ENCODE measurements at places on chromosomes 5 and 9. TPM values are rescaled to one million over a fixed set of nuclear protein-coding genes. Genes with fewer than 3 reads are reported as not detected.

FGD3 gene
- polyA plus RNA-seq: 1.7 TPM

- H3K4me1 ChIP-seq: no peaks in the 10 kb centered on the region
- no peak for DNase-seq
- no peaks in the 10 kb centered on the region for H3K36me3 ChIP-seq
- no peak overlapping the region for H3K27ac ChIP-seq
- no peak overlapping the region for H3K4me3 ChIP-seq
- H3K27me3 ChIP-seq: no peaks in the 10 kb centered on the region
Measured at GRCh38 chr9:87263291-87263690, 234.4 kb upstream of the DAPK1 start.

- no peak overlapping the region for H3K4me3 ChIP-seq
- H3K27me3 ChIP-seq: no peaks in the 10 kb centered on the region
- H3K4me1 ChIP-seq: no peaks in the 10 kb centered on the region
- H3K36me3 ChIP-seq: no peaks in the 10 kb centered on the region
- H3K27ac ChIP-seq: no peak overlapping the region
- no peak for DNase-seq
Measured at GRCh38 chr5:158751961-158752655, 347.6 kb downstream of the EBF1 start.

SRA1 gene
- polyA plus RNA-seq: 51.0 TPM

CEL gene
- 1.4 TPM for polyA plus RNA-seq

DNA sequence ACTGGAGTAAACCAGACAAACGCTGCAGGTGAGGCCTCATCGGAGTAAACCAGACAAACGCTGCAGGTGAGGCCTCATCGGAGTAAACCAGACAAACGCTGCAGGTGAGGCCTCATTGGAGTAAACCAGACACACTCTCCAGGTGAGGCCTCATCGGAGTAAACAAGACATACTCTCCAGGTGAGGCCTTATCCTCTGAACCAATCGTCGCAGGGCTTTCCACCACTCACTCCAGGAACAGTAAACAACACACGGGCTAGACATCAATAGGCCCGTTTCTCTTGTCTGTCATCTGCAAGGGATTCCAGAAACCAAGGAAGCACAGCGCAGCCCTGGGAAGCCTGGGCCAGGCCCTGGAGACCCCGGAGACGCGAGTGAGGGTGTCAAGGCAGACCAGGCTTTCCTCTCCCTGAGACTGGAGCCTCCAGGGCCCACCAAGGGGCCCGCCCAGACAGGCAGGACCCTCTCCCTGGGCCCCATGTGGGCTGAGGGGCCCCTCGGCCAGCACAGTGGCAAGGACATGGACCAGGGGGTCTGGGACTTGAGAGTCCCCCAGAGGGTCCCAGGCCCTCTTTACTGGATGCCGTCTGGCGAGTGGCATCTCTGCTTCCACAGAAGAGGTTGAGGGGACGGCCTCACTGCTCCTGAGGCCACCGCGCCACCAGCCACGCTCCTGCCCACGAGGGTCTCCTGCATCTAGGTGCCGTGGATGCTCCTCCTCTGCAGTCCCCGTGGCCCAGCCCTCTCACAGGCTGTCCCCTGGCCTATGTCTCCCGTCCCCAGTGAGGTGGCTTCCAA lies 26.4 kb upstream of the NSMF start:
- DNase-seq: no peak
- no peak overlapping the region for H3K4me3 ChIP-seq
- H3K36me3 ChIP-seq: peaks cover 12% of the 10 kb centered on the region
- peaks cover 10% of the 10 kb centered on the region for H3K4me1 ChIP-seq
- H3K27ac ChIP-seq: no peak overlapping the region
- H3K27me3 ChIP-seq: no peaks in the 10 kb centered on the region

DNA sequence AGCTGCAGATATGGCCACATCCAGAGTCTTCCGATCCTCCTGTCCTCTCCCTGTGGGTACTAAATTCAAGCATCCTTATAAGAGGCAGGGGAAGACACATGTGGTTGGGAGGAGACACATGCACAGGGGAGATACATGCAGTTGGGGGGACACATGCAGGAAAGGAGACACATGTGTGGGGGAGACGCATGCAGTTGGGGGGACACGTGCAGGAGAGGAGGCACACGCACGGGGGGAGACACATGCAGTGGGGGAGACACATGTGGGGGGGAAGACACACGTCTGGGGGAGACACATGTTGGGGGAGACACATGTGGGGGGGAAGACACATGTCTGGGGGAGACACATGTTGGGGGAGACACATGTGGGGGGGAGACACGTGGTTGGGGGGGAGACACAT lies 21.2 kb upstream of the OLFM1 start:
- no peaks in the 10 kb centered on the region for H3K27me3 ChIP-seq
- H3K36me3 ChIP-seq: no peaks in the 10 kb centered on the region
- H3K27ac ChIP-seq: no peak overlapping the region
- H3K4me3 ChIP-seq: no peak overlapping the region

GRCh38 chr9:98034593-98035546 lies 21.7 kb upstream of the NANS start:
- no peaks in the 10 kb centered on the region for H3K4me1 ChIP-seq
- no peak overlapping the region for H3K27ac ChIP-seq
- DNase-seq: peak; percentile 93
- peaks cover 2% of the 10 kb centered on the region for H3K27me3 ChIP-seq

DNA sequence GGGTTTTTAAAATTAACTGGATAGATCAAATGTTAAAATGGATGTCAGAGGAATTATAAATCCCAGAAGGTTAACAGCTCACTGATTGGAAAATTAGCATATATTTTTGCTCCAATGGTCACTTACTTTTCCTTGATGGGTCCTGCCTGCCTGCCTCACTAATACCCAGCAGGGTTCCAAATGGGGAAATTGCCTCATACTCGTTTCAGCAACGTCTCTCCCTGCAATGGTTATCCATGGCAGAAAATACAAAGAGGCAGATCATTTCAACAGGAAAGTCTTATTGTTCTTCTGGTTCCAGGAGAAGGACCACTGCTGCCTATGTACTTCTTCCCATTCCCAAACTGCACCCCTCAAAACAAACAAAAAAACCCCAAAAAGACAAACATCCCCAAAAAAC lies 71.3 kb downstream of the ERP44 start:
- no peaks in the 10 kb centered on the region for H3K36me3 ChIP-seq
- no peak overlapping the region for H3K27ac ChIP-seq
- H3K4me1 ChIP-seq: peaks cover 22% of the 10 kb centered on the region

DNA sequence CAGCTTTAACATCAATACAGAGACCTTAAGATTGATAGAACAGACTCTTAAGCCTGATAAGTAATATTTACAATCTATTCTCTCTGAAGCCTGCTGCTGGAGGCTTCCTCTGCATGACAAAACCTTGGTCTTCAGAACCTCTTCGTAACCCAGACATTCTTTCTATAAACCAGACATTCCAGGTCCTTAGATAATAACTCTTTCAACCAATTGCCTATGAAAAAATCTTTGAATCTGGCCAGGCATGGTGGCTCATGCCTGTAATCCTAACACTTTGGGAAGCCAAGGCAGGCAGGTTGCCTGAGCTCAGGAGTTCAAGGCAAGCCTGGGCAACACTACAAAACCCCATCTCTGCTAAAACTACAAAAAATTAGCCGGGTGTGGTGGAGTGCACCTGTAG lies 327.8 kb downstream of the ENC1 start:
- no peak overlapping the region for H3K4me3 ChIP-seq
- H3K27me3 ChIP-seq: no peaks in the 10 kb centered on the region
- no peak for DNase-seq
- H3K36me3 ChIP-seq: no peaks in the 10 kb centered on the region
- no peak overlapping the region for H3K27ac ChIP-seq

GRCh38 chr9:8781458-8781857 lies 981.9 kb upstream of the DMAC1 start:
- no peak overlapping the region for H3K27ac ChIP-seq
- H3K36me3 ChIP-seq: no peaks in the 10 kb centered on the region
- H3K27me3 ChIP-seq: no peaks in the 10 kb centered on the region
- H3K4me3 ChIP-seq: no peak overlapping the region

DNA sequence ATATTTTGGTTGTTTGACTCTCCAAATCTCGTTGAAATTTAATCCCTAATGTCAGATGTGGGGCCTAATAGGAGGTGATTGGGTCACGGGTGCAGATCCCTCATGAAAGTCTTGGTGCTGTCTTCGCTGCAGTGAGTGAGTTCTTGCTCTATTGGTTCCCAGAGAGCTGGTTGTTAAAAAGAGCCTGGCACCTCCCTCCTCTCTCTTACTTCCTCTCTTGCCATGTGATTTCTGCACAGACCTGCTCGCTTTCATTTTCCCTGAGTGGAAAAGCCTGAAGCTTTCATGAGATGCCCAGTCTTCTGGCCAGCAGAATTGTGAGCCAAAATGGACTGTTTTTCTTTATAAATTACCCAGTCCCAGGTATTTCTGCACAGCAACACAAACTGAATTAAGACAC lies 221.6 kb downstream of the MAT2B start:
- H3K27me3 ChIP-seq: no peaks in the 10 kb centered on the region
- H3K27ac ChIP-seq: no peak overlapping the region
- H3K36me3 ChIP-seq: no peaks in the 10 kb centered on the region
- DNase-seq: no peak
- no peaks in the 10 kb centered on the region for H3K4me1 ChIP-seq

- no peak overlapping the region for H3K27ac ChIP-seq
- peak; percentile 21 for DNase-seq
- no peaks in the 10 kb centered on the region for H3K27me3 ChIP-seq
- H3K4me3 ChIP-seq: no peak overlapping the region
- no peaks in the 10 kb centered on the region for H3K36me3 ChIP-seq
Measured at GRCh38 chr9:105264380-105264779, 19.9 kb downstream of the SLC44A1 start.

- no peak overlapping the region for H3K4me3 ChIP-seq
- H3K27ac ChIP-seq: no peak overlapping the region
- no peaks in the 10 kb centered on the region for H3K36me3 ChIP-seq
- H3K27me3 ChIP-seq: no peaks in the 10 kb centered on the region
- no peaks in the 10 kb centered on the region for H3K4me1 ChIP-seq
Measured at GRCh38 chr5:29897916-29898315, 1295.6 kb upstream of the CDH6 start.

COL15A1 gene
- 10.7 TPM for polyA plus RNA-seq

- H3K4me1 ChIP-seq: peaks cover 54% of the 10 kb centered on the region
- H3K27ac ChIP-seq: no peak overlapping the region
- H3K27me3 ChIP-seq: no peaks in the 10 kb centered on the region
- no peak overlapping the region for H3K4me3 ChIP-seq
- peaks cover 59% of the 10 kb centered on the region for H3K36me3 ChIP-seq
Measured at GRCh38 chr9:133352635-133353340, 3.5 kb downstream of the SURF1 start.

DNA sequence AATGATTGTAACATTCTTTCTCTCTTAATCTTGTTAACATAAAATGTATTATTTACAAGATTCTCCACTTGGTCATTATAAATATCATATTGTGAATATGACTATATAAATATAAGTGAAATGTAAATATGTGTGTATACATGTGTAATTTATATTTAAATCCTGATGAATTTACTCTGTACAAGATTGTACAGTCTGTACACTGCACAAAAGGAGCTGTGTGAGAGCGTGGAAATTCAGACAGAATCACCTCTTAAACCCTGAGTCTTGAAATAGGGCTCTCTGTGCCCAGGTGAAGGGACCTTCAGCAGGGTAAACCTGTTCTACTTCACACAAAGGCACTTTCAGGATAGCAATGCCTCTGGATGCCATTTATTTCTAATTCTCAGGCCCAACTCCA lies 456.0 kb downstream of the SEMA5A start:
- no peaks in the 10 kb centered on the region for H3K27me3 ChIP-seq
- no peak overlapping the region for H3K27ac ChIP-seq
- DNase-seq: no peak
- no peaks in the 10 kb centered on the region for H3K4me1 ChIP-seq
- H3K36me3 ChIP-seq: no peaks in the 10 kb centered on the region

GRCh38 chr5:124908581-124909451 lies 162.4 kb upstream of the ZNF608 start:
- peak; percentile 52 for DNase-seq
- H3K36me3 ChIP-seq: no peaks in the 10 kb centered on the region
- peaks cover 53% of the 10 kb centered on the region for H3K4me1 ChIP-seq
- no peak overlapping the region for H3K4me3 ChIP-seq

CNTNAP3 gene
- 0.25 TPM for polyA plus RNA-seq

DNA sequence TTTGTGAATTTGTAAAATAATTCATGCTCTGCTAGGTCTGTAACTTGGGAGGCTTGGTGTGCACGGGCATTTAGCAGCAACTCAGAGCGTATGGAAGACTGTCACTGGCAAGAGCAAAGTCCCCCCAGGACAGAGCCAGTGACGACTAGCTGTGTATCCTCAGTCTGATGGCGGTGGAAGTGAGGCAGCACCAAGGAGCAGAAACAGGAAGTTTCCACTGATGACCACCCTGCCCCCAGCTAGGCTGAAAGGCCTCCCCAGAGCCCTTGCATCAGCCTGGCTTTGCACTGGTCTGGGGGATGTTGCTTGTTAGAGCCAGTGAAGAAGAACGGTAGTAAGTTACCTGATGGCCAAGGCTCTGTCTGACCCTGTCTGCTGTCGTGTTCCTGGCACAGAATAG lies 66.8 kb upstream of the ABL1 start:
- H3K36me3 ChIP-seq: no peaks in the 10 kb centered on the region
- no peak overlapping the region for H3K4me3 ChIP-seq
- H3K4me1 ChIP-seq: peaks cover 7% of the 10 kb centered on the region
- peak; percentile 44 for DNase-seq

DNA sequence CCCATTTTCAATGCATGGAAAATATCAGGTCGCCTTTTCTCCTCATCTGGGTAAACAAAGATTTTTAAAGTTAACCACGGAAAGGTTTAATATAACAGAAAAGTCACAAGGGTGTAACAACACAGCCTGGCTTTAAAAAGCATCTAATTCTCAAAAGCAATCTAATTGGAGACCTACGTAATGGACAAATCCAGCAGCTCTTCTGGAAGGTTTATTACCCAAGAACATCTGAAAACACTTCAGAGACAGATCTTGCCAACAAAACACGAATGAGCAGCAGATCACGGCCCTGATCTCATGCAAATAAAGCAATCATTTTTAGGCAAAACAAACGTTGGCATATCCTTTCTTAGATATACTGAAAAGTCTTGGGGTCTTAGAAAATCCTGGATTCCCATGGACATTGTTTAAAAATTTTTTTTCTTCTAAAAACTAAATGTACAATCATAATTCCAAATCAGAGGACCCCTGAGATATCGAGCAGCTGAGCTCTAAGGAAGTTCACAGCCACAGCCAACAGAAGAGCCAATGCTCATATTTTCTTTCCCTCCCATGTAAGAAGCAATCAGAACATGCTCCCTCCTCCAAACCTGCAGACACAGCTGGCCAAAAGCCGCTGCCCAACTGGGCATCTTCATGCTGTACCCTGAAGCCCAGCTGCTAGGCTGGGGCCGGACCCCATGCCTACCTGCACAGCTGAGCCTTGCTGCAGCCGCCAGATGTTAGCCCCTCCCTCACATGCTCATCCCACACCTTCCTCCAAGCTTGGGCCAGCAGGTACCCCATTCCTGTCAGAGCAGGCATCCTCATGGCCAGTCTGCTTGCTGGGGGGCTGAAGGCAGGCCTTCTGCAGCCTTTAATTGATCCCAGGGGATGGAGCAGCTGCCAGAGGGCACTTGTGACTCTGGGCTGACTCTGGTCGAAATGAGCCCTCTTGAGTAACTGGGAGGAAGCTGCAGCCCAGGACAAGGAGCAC lies 11.2 kb downstream of the ANKS6 start:
- no peak overlapping the region for H3K4me3 ChIP-seq
- peaks cover 63% of the 10 kb centered on the region for H3K36me3 ChIP-seq
- H3K27me3 ChIP-seq: no peaks in the 10 kb centered on the region
- H3K27ac ChIP-seq: no peak overlapping the region
- DNase-seq: no peak

All from stomach (tissue), 19 donors.